Activated CD4-positive, alpha-beta T cell treated with anti-CD3 and anti-CD28 coated beads for 48 hours (primary cell): ENCODE measurements at places on chromosomes 16 and 17.

DNA sequence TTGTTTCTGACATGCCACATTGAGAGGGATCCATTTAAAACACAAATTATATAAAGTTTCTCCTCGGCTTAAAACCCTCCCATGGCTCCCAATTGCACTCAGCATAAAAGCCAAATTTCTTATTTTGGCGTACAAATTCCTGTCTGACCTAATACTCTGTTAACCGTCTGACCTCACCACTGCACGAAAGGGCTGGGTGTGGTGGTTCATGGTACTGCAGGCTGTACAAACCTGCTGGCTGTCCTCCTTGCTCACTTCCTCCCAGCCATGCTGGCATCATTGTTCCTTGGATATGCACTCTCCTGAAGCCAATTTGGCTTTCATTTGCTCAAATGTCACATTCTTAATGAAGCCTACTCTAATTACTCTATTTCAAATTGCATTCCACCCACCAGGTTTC is 301.6 kb upstream of the C16orf82 start:
- DNase-seq, result peak; percentile 19

- DNase-seq, result no peak
These were observed 217.0 kb upstream of the DYNLRB2 start for GRCh38 chr16:80323808-80324195.

DNA sequence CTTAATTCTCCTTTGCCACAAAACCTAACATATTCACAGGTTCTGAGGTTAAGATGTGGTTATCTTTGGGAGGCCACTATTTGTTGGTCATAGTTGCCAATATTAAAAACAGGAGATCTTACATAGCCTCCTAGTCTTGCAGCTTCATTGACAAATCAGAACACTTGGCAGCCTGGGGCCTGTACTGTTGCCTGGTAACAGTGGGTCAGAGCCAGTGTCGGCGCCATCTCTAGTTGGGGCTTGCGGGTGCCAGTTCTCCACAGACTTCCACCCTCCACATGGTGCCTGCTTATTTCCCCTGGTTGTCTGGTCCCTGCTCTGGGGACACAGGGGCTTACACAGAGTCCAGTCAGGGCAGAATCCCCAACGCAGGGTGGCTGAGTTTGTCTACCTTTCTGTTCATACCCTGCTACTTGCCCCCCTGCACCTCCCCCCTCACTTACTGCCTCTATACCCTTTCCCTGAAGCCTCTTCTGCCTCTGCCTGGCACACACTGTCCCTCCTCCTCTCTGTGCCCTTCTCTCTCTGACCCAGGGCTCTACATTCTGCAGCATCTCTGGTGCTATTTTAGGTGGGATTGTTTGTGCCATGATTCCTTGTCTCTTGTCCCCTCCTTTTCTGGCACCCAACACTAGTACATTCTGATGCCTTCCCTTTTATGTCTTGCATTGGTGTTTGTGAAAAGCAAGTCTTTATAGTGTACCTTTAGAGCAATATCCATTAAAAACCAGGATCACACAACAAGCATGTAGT is 13.4 kb downstream of the EPN2 start:
- DNase-seq, result no peak

DNA sequence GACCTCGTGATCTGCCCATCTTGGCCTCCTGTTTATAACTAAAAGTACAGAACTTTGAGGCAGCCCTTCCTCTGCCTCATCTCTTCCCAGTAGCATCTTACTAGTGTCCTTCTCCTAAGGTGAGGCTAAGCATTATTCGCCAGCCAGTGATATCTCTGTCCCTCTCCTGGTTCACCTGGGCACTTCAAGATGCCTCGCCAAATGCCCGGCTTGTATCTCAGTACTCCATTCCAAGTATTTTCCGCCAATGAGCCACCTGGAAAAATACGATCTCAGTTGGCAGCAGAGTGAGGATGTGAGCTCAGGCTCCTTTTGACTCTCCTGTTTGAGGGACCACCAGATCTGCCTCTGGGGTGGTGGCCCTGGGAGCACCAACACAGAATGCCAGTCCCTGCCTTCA is 25.9 kb upstream of the WSCD1 start:
- DNase-seq, result no peak

- peak; percentile 84 for DNase-seq
These were observed 8.1 kb upstream of the MT1E start for GRCh38 chr16:56617212-56618085.

- DNase-seq, result no peak
These were observed 24.3 kb upstream of the C1QL1 start for GRCh38 chr17:44992242-44992939.

- DNase-seq, result peak; percentile 28
These were observed 651 bp downstream of the SHMT1 start for GRCh38 chr17:18362698-18363100.

GRCh38 chr17:57113656-57114055 is 28.6 kb downstream of the AKAP1 start:
- DNase-seq, result no peak

DNA sequence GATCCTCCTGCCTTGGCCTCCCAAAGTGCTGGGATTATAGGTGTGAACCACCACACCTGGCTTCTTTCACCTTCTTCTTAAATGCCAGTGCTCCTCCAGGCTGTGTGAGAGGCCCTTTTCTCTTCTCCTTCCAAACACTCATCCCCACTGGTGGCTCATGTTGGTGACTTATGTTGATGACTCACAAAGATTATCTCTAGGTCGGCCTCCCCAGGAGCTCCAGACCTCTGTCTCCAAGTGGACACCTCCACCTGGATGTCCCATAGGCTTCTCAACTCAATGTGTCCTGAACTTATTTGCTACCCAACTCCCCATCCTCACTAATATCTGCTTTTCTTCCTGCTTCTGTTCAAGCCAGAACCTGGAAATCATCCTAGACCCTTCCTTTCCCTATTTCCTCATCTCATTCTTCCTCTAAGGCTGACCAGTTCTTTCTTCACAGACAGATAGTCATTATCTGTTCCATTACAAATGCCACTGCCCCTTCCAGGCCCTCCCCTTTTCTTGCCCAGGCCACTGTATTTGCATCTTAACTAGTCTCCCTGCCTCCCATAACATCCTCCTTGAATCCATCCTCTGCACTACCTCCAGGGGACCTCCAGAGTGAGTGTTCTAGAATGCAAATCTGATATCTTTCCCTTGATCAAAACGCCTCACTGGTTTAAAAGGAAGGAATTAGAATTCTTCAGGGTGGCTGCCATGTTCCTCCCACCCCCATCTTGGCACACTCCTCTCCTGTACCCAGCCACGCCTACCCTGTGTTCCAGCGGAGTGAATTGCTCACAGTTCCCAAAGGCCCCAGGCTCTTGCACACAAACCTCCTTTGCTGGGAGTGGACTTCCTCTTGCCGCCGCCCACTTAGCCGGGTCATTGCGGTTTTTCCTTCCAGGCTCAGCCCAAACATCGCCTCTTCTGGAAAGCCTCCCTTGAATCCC is 34.8 kb upstream of the FBXO47 start:
- DNase-seq, result no peak

- no peak for DNase-seq
These were observed 7.7 kb upstream of the NLRP1 start for GRCh38 chr17:5591966-5592365.

GRCh38 chr16:400061-400591 is 1.6 kb upstream of the DECR2 start:
- no peak for DNase-seq

GRCh38 chr17:34364751-34365150 is 1.7 kb upstream of the CCL1 start:
- DNase-seq, result no peak

DNA sequence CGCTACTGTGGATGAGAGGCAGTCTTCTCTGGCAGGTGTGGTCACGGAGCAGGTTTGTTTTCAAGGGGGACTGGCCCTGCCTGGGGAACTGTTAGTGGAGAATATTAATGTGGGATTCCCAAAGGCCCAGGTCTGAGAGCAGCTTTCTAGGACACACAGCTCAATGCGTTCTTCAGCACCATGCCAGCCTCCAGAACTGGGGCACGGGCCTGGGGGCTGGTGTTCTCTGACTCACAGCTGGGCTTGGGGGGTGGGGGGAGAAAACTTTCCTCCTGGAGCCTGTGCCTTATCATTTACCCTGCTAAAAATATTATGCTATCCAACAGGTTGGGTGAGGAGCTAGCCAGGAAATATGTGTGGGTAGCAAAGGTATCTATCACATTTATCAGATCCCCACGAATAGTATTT is 13.5 kb upstream of the LHX1 start:
- DNase-seq, result no peak

GRCh38 chr16:90019543-90020259 is 445 bp upstream of the DBNDD1 start:
- DNase-seq, result peak; percentile 45

DNA sequence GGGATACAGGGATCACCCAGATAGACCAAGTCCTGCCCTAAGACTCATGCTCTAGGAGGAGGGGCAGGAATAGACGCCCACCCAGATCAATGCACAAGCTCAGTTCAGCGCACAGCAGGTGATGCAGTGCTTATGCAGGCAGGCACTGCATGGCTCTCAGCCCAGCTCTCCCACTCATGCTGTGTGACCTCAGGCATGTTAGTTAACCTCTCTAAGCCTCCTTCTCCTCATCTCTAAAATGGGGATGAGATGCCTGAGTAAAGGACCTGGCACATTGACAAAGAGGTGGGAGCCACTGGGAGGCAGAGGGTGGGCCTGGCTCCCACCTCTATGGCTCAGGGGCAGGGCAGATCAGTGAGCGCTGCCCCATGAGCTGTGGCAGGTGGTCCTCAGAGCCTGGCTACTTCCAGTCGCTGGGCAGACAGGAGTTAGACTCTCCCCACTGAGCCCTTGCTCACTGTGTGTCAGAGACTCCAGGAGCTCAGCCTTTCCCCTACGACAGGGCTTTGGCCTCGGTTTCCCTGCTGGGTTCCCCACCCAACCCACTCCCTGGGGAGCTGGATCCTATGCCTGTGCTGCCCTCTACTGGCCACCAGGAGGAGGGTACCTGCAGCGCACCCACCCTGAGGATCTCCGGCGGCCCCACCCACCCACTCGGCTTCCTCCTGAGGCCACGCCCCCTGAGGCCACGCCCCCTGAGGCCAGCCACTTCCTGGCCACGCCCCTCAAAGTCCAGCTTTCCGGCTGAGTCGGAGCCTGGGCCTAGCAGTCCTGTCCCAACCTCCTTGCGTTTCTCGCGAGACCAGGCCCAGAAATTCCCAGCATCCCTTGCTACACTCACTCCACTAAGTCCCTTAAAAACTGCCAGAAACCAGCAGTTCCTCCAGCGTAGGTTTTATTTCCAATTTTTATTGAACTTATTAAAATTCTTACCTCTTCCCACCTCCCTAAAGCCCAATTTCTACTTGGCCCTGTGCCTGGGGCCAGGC is 196.1 kb downstream of the GSG1L start:
- peak; percentile 86 for DNase-seq

- DNase-seq, result peak; percentile 38
These were observed 19.1 kb upstream of the CD79B start for GRCh38 chr17:63950940-63951907.

DNA sequence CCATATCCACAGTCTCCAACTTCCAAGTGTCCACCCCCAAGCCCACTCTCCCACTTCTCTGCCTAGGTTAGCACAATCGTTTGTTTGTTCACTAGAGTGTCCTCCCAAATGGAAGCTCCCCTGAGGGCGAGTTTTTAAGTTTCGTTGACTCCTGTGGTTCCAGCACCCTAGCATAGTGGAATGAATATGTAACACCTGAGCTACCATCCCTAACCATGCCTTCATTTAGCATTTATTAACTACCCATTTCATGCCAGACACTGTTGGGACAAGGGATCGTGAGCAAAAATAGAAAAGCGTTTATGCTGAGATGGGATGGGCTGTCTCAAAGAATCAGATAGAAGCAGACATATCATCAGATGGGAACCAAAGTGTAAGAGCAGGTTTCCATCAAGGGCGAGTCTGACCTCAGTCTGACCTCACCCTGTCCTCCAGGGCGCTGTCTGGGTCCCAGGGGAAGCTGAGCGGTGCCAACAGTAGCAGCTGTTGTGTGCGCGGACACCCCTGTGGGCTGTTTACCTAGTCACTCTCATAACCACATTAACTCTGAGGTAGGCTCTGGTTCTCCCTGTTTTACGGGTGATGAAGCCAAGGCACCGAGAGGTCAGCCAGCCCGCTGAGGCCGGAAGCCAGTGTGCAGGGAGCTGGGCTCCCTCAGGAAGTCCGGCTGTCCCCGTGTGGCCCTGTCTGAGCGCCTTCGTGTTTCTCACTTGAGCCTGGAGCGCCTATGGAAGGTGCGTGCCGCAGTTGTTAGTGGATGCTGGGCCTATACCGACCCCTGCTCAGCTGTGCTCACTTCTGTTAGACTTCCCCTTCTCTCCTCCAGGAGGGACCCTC is 6.2 kb downstream of the CNP start:
- no peak for DNase-seq
